ENCODE measurements at places on chromosomes 4 and X.

DNA sequence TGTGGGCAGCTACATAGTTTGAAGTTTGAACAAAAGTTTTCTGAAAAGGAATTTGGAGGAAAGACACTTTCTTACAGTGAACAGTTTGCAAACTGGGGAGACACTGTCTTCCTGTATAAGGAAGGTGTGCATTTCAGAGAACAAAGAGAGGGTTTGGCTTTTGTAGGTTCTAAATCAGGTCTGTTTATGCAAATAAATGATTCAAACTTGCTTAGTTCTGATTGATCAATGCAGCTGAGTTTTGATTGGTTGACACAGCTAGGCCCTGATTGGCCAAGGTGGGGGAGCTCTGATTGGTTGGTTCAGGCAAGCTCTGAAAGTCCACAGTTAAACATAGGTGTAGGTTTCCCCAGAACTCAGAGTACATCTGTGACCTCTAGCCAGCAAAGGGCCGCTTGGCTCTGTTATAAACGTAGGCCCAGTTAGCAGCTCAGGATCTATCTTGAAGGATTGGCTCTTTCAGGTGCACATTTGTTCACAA is 63.0 kb upstream of the ENPP6 start:
- DNase-seq: no peak

DNA sequence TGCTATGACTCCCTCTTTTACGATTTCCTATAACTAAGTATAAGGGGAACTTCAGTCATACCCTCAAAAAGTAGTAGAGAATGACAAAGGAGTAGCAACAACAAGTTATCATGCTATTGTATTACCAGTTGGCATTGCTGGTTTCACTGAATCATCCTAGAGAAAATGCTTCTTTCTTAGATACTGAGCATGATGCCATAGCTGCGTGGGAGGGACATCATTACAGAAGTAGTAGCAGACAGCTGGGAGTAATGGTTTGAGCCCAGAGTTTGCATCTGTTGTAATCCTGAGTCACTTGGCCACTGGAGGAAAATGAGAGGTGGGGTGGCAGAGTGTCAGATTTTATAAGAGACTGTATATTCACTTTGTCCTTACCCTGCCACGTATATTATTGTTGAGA is 38.6 kb downstream of the MTMR1 start:
- DNase-seq: no peak

GRCh38 chr4:170736710-170737109 is 647.0 kb upstream of the AADAT start:
- no peak for DNase-seq

GRCh38 chrX:139158256-139158655 is 372.3 kb upstream of the F9 start:
- no peak for DNase-seq

DNA sequence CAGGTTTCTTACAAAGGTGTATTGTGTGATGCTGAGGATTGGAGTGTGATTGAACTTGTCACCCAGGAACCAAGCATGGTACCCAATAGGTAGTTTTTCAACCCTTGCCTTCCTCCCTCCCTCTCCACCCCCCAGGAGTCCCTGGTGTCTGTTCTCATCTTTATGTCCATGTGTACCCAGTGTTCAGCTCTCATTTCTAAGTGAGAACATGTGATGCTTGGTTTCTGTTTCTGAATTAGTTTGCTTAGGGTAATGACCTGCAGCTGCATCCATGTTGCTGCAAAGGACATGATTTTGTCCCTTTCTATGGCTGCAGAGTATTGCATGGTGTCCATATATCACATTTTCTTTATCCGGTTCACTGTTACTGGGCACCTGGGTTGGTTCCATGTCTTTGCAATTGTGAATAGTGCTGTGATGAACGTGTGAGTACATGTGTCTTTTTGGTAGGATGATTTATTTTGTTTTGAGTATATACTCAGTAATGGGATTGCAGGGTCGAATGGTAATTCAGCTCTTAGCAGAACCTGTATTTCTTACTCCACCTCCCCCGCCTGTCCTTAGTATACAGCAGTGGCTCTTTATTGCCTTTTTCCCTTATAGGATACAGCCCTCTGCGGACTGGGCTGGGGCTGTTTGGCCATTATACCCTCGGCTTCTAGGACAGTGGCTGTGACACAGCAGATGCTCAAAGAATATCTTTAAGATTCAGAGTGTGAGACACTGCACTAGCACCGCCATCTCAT is 145.4 kb downstream of the PTTG2 start:
- no peak for DNase-seq

GRCh38 chr4:105994061-105994460 is 98.8 kb downstream of the NPNT start:
- no peak for DNase-seq

DNA sequence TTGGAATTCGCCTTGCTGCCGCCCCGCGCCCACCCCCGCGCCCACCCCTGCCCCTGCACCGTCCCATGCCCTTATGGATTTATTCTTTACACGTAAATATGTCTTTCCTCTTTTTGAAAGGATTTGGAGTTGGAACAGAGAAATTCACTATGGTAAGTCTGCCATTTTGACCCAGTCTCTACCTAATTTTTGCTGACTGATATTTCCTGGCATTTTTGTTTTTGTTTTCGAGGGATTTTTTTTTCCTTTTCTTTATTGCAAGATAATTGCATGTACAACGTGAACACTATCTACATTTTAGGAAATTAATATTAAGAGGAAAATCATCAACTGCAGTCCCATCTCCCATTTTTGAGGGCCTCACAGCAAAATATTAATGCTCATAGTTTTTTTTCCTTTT is 468 bp upstream of the SPIN2B start:
- DNase-seq: no peak

DNA sequence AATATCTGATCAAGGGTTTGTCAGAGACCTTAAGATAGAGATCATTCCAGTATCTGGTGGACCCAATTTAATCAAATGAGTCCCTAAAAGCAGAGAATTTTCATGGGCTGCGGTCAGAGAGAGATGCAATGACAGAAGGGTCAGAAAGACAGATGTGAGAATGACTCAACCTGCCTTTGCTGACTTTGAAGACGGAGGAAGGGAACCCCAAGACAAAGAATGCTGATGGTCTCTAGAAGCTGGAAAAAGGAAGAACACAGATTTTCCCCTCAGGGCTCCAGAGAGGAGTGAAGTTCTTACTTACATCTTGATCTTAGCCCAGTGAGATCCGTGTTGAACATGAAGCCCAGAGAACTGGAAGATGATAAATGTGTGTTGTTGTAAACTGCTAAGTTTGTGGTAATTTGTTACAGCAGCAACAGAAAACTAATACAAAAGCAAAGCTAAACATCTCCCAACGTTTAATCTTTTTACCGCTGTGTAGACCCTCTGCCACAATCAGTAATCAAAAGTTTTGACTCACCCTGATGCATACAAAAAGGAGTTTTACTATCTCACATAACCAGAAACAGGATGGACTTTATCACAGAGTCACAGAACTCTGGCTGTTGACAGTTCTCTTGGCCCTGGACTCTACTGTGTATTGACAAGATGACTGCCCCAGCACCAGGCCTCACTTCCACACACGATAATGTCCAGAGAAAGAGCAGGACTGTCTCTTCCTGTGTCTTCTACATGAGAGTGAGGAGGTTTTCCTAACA is 70.2 kb upstream of the MAGEB2 start:
- no peak for DNase-seq

- no peak for DNase-seq
Measured at GRCh38 chr4:80196259-80196921, 913 bp upstream of the PRDM8 start.

DNA sequence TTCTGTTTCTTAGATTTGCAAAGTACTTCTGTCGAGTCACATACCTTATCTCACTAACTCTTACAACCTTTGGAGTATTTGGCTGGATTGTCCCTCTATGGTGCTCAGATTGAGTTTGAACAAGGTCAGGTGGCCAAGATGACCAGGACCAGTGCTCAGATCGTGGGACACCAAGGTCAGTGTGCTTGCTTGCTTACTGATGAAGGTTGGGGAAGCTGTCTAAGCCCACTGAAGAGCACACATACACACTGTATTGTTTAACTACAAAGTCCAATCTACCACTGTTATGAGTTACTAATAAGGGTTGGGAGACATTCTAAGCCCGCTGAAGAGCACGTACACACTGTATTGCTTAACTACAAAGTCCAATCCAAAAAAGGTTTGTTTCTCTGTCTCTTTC is 53.7 kb downstream of the TAB3 start:
- DNase-seq: no peak

GRCh38 chrX:153755136-153755535 is 8.9 kb upstream of the PLXNB3 start:
- no peak for DNase-seq

DNA sequence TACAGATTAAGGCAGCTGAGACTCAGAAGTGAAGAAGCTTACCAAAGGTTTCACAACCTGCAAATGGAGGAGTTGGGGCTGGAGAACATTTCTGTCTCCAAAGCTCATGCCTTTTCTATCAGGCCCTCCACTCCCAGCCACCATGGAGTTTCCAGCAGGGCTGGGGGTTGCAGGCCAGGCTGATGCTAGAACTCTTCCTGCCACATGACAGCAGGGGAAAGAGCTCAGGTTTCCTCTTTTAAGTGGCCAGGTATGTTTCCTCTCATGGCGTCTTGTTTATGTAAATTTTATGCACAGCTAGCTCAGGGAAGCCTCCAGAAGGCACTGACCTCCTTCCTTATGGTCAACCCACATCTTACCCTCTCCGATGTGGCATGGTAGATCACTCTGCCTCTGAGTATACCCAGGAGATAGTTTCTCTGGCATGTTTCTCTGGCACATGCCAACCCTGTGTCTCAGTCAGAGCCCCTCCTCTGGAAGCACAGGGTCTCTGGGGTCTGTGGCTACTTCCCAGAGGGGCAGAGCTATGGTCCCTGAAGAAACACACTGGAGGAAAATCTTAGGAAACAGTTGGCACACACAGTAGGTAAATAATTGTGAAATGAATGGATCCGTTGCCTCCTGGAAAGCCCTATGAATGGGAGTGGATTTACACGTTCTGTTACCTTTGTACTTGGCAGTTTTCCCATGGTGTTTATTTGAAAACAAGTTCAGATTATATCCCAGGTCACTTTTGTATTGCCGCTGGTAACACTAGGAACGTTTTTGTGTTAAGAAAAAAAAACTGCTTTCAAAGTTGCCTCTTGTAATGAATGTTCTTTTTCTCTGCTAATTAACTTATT is 28.9 kb downstream of the PDK3 start:
- DNase-seq: no peak
